ENCODE measurements at places on chromosomes 13 and 19. TPM values are rescaled to one million over a fixed set of nuclear protein-coding genes. Genes with fewer than 3 reads are reported as not detected.

Gene SMIM44
- not detected for total RNA-seq

Gene ZNF709
- 1.8 TPM for total RNA-seq

Gene ZNF844
- 9.7 TPM for total RNA-seq

Gene OVOL3
- total RNA-seq, result not detected

Gene ZNF837
- total RNA-seq, result 11.3 TPM

DNA sequence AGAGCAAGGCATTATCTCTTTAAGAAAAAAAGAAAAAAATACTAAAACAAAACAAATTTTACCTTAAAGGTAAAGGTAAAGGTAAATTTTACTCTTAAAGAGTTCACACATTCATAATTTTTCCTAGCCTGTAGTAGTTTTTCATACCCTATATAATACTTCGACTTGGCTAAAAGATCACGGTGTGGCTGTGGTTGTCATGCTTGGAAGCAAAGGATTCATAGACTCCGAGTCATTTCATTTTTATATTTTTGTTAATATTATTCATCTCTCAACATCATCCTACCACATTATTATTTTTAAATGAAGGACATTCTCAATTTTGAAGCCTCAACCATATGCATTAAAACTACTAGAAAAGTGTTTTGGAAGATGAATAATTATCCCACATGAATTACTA is 52.7 kb downstream of the PIBF1 start:
- no peaks in the 10 kb centered on the region for H3K4me1 ChIP-seq
- no peaks in the 10 kb centered on the region for H3K36me3 ChIP-seq
- no peak overlapping the region for H3K4me3 ChIP-seq
- H3K27me3 ChIP-seq, result no peaks in the 10 kb centered on the region
- no peak overlapping the region for H3K27ac ChIP-seq

GRCh38 chr13:39144391-39144790 is 106.1 kb downstream of the NHLRC3 start:
- H3K27ac ChIP-seq, result no peak overlapping the region
- H3K27me3 ChIP-seq, result no peaks in the 10 kb centered on the region
- DNase-seq, result no peak
- H3K4me1 ChIP-seq, result no peaks in the 10 kb centered on the region

DNA sequence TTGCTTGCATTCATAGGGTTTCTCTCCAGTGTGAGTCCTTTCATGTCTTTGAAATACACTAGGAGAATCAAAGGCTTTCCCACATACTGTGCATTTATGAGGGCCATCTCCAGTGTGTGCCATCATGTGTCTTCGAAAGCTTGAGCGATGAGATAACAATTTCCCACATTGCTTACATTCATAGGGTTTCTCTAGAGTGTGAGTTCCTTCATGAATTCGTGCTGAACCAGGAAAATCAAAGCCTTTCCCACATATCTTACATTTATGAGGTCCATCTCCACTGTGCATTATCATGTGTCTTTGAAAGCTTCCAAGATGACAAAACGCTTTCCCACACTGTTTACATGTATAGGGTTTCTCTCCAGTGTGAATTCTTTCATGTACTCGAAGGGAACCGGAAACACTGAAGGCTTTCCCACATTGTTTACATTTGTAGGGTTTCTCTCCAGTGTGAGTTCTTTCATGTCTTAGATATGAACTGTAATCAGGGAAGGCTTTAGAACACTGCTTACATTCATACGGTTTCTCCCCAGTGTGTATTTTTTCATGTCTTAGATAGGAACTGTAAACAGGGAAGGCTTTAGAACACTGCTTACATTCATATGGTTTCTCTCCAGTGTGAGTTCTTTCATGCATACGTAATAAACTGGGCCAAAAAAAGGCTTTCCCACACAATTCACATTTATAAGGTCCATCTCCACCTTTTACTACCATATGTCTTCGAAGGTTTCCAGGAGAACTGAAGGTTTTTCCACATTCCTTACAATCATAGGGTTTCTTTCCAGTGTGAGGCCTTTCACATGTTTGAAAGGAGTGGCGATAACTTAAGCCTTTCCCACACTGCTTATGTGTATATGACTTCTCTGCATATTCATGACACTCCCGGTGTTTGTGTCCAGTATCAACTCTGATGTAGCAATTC is 21.4 kb downstream of the ZNF44 start:
- H3K36me3 ChIP-seq, result peaks cover 66% of the 10 kb centered on the region
- H3K27ac ChIP-seq, result no peak overlapping the region
- no peaks in the 10 kb centered on the region for H3K4me1 ChIP-seq
- no peaks in the 10 kb centered on the region for H3K27me3 ChIP-seq
- no peak overlapping the region for H3K4me3 ChIP-seq

DNA sequence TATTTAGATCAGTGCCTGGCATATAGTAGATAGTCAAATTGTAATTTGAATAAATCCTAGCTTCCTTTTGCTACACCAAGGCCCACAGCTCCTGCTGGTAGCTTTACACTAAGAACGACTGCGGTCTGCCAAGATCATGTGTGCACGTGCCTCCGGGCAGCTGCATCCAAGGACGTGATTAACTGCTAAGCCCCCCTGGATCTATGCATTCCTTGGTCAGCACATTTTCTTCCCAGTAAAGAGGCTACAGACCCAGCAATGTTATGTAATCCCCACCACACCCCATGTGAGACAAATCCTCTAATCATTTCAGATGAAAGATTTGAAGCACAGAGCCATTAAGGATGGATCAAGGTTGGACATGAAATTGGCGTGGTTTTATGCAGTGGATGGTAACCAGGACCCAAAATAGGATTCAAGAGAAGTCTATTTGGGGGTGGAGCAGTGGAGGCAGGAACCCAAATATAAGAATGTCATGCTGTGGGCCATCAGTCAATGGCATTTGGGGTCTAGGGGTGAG is 65.2 kb upstream of the PEG3 start:
- H3K36me3 ChIP-seq, result no peaks in the 10 kb centered on the region
- H3K27ac ChIP-seq, result no peak overlapping the region

DNA sequence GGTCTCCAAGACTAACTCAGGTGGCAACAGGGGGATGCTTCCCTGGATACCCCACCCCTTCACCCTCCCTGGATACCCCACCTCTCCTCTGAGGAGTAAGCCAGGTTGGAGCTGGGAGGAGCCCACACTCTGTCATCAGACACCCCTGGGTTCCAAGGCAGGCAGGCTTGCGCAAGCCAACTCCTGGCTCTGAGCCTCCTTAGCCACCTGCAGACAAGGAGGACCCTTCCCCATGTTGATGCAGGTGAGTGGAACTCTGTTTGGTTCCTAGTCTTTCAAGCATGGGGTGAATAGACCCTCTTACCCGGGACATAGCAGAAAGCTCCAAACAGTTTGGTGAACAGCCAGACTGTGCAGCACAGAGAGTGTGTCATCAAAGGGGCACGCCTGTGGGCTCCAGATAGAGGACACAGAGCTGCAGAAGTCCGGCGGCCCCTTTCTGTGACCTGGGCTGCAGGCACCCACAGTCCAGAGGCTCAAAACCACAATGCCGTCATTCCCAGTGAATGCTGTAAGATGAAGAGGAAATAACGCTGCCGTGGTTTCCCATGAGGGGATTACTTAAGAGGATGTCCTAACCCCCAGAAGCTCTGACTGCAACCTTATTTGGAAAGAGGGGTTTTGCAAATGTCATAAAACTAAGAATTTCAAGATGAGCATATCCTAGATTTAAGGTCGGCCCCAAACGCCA is 12.1 kb upstream of the HAS1 start:
- H3K27me3 ChIP-seq, result no peaks in the 10 kb centered on the region
- no peak overlapping the region for H3K4me3 ChIP-seq
- no peak overlapping the region for H3K27ac ChIP-seq
- no peak for DNase-seq

- H3K27ac ChIP-seq, result peak overlapping the region; percentile 92
- H3K4me3 ChIP-seq, result 0 out of 2 replicates have a peak overlapping the region, but pooled peaks have one; percentile 2
- no peaks in the 10 kb centered on the region for H3K36me3 ChIP-seq
- peaks cover 19% of the 10 kb centered on the region for H3K4me1 ChIP-seq
Observed at GRCh38 chr13:28022848-28023518, 34.5 kb upstream of the URAD start.

DNA sequence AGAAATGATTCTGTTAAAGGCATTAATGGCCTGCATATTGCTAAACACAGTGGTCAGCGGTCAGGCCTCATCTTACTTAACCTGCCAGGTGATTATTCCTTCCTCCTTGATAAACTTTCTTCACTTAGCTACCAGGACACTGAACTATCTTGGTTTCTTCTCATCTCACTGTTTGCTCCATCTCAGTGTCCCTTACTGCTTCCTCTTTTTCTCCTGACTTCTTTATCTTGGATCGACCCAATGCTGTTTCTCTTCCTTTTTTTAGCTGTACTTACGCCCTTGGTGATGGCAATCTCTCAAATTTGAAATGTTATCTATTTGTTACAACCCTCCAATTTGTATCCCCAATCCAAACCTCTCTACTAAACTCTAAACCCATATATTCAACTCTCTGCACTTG is 7.8 kb upstream of the CLC start:
- H3K27me3 ChIP-seq, result no peaks in the 10 kb centered on the region
- DNase-seq, result no peak
- H3K4me3 ChIP-seq, result no peak overlapping the region
- H3K4me1 ChIP-seq, result no peaks in the 10 kb centered on the region
- H3K27ac ChIP-seq, result no peak overlapping the region

DNA sequence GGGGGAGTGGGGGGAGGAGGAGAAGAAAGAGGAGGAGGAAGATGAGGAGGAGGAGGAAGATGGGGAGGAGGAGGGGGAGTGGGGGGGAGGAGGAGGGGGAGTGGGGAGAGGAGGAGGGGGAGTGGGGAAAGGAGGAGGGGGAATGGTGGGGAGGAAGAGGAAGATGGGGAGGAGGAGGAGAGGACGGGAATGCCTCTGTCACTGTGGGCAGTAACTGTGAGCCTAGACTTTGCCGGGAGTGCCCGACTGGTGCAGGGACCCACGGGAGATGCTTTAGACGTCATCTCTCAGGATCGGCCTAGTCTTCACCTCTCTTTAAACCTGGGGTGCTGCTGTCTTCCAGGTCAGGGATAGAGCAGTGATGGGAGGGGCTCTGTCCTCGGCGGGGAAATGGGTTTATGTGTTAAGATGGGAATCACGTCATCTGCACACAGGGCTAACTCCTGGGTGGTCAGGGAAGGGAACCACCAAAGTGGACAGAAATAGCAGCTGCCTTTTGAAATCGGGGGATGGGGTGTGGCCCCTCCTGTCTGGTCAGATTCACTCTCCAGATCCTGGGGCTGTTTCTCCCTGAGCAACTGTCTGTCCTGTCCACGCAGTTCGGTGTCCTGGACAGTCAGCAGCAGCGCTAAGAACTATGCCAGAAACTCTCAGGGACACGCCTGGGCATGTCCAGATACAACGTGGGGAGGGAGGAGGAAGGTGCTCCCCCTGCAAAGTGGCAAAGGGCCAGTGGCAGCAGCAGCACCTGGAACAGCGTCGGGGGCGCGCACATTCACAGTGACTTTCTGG is 26.9 kb downstream of the GAS6 start:
- H3K36me3 ChIP-seq, result no peaks in the 10 kb centered on the region
- 0 out of 2 replicates have a peak overlapping the region, but pooled peaks have one; percentile 50 for H3K27ac ChIP-seq
- no peaks in the 10 kb centered on the region for H3K4me1 ChIP-seq
- H3K27me3 ChIP-seq, result no peaks in the 10 kb centered on the region
- H3K4me3 ChIP-seq, result no peak overlapping the region

DNA sequence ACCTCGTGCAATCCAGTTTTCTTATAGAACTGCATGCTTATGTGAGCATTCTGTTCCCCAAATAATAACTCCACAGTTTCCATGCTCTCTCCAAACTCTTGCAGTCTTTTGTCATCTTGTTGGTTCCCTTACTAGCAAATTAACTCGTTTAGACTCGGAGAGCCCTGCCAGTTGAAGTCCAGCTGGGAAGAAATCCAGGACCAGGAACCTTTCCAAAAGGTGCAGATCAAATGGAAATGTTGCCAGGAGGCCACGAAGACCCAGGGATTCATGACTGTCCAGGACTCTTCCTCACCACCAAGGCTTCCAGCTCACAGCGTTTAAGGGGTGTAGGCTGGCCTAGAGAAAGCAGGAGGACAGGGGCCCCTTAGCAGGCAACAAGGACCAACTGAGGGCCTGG is 2.1 kb upstream of the TDRD12 start:
- no peak overlapping the region for H3K4me3 ChIP-seq
- H3K27me3 ChIP-seq, result no peaks in the 10 kb centered on the region
- DNase-seq, result no peak

GRCh38 chr13:73451221-73452029 is 392.6 kb downstream of the KLF5 start:
- DNase-seq, result no peak
- H3K36me3 ChIP-seq, result no peaks in the 10 kb centered on the region
- no peaks in the 10 kb centered on the region for H3K27me3 ChIP-seq
- H3K4me1 ChIP-seq, result no peaks in the 10 kb centered on the region
- no peak overlapping the region for H3K27ac ChIP-seq
- no peak overlapping the region for H3K4me3 ChIP-seq

- no peak overlapping the region for H3K27ac ChIP-seq
- H3K4me3 ChIP-seq, result no peak overlapping the region
- H3K4me1 ChIP-seq, result peaks cover 16% of the 10 kb centered on the region
- H3K36me3 ChIP-seq, result no peaks in the 10 kb centered on the region
- H3K27me3 ChIP-seq, result no peaks in the 10 kb centered on the region
Observed at GRCh38 chr13:46609052-46609451, 56.1 kb downstream of the LRCH1 start.

GRCh38 chr19:52099497-52100138 is 4.1 kb upstream of the ZNF841 start:
- peaks cover 4% of the 10 kb centered on the region for H3K27me3 ChIP-seq
- H3K27ac ChIP-seq, result no peak overlapping the region
- no peak overlapping the region for H3K4me3 ChIP-seq
- peaks cover 4% of the 10 kb centered on the region for H3K36me3 ChIP-seq
- no peaks in the 10 kb centered on the region for H3K4me1 ChIP-seq

DNA sequence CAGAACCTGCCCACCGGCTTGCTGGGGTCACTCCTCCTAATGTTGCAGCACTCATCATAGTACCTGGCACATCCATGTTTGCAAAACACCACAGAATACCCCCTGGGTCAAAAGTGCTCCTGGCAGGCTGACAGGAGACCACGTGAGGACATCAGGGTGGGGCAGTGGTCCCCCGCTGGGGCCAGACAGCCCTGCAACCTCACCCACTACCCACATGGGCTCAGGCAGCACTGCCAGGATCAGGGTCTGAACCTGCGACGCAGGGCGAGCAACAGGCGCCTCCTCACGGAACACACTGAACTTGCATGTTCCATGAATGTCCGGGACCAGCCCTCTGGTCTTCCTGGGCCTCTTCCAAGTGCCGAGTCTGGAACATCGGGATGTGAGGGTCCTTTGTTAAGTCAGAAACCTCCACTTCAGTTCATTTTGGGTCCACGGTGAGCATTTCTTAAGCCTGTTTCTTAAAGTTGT is 1.4 kb upstream of the SLC7A9 start:
- no peak overlapping the region for H3K27ac ChIP-seq
- no peaks in the 10 kb centered on the region for H3K36me3 ChIP-seq
- DNase-seq, result no peak
- no peaks in the 10 kb centered on the region for H3K27me3 ChIP-seq
- H3K4me3 ChIP-seq, result no peak overlapping the region
- no peaks in the 10 kb centered on the region for H3K4me1 ChIP-seq

GRCh38 chr19:32407004-32407992 is 1.7 kb downstream of the DPY19L3 start:
- H3K4me1 ChIP-seq, result peaks cover 22% of the 10 kb centered on the region
- no peaks in the 10 kb centered on the region for H3K27me3 ChIP-seq
- H3K27ac ChIP-seq, result no peak overlapping the region
- H3K4me3 ChIP-seq, result peak overlapping the region; percentile 91

- H3K27ac ChIP-seq, result no peak overlapping the region
- no peak overlapping the region for H3K4me3 ChIP-seq
- peak; percentile 33 for DNase-seq
- H3K4me1 ChIP-seq, result no peaks in the 10 kb centered on the region
Observed at GRCh38 chr19:2609389-2610116, 92.9 kb downstream of the GNG7 start.

GRCh38 chr13:89968470-89968869 is 1379.0 kb upstream of the MIR17HG start:
- DNase-seq, result no peak
- H3K36me3 ChIP-seq, result no peaks in the 10 kb centered on the region
- peaks cover 49% of the 10 kb centered on the region for H3K27me3 ChIP-seq
- no peaks in the 10 kb centered on the region for H3K4me1 ChIP-seq

Data from GM23338 (cell line).